GM04503 (cell line): ENCODE measurements at places on chromosomes 7 and 10.

DNA sequence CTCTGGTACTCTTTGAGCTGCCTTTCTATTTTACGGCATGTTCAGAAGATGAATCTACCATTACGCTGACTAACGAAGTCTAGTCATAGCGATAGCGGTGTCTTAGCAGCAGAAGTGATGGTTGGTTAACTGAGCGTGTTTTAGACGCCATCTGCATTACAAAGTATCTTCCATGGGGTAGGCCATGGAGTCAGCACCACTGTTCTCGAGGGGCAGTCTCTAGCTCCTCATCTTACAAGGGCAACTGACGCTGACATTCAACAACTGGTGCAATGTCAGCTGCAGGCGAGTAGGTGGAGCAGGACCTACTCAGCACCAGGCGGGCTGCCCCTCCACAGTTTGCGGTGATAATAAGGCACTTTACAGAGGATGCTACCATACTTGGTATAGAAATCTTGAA, 88.7 kb downstream of the ADARB2 start:
- DNase-seq, result no peak

DNA sequence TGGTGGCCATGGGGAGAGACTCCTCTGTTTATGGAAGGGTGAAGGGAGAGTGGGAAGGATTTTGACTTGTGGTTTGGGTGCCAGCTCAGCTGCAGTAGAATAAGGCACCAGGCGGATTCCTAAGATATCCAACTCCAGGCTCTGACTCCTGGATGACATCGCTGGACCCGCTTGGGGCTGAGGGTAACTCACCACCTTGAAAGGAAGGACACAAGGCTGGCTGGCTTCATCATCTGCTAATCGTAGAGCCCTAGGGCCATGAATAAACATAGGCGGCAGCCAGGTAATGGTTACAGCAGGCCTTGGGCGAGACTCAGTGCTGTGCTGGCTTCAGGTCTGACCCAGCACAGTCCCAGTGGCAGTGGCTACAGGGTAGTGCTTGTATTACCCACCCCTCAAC, 16.7 kb upstream of the LIPK start:
- DNase-seq, result no peak

DNA sequence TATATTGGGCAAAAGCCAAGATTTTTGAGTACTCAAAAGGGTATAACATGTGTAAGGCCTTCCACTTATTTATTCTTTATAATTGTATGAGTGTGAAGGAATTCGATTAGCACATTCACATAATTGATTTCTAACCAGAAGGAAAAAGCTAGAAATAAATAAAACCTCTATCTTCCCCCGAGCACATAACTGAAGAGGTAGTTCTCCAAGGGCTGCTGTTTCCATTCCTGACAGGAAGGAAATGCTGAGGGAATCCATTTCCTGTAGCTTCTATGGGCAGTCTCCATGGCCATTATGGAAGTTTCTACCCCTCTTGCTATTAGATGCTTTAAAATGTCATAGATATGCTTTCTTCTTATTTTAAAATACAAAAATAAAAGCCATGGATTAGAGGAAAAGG, 70.5 kb upstream of the ABCB5 start:
- no peak for DNase-seq

- no peak for DNase-seq
These were observed 66.5 kb downstream of the ANK3 start for GRCh38 chr10:60323162-60323561.

GRCh38 chr10:70162892-70163201, 7.5 kb downstream of the SAR1A start:
- no peak for DNase-seq
